ENCODE measurements at places on chromosomes 3 and 15.

DNA sequence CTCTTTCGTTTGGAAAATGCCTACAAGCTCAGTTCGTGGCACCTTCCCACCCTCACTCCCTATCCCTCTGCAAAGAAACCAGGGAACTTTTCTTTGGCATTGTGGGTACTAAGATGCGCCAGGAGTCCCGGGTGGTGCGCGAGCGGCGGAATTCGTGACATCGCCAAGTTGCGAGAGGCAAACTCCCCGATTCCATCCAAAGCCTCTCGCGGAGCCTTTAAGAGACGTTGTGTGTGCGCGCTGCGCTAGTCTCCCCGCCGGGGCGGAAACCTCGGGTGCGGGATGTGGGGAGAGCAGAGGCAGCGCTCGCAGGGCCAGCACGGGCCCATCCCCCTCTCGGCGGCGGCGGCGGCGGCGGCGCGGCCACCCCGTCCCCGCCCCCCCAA lies 443 bp upstream of the NR2F2 start:
- no peak for DNase-seq

DNA sequence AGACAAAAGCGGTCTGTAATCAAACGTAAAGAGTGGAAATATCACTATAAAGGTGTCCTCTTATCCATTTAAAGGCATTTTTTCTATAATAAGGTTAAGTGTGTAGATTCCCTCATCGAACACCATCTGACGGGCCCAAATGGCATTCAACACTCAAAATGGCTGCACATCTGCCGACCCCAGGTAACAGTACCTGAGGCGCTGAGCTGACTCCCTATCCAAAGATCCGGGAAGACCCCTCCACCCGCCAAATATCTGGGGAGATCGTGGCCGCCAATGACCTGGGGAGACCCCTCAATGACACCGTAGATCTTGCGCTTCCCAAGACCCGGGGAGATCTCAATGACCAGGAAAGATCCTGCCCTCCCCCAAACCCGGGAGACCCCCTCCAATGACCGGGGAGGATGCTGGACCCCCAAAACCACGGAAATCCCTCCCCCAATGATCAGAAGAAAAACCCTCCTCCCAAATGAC lies 476 bp downstream of the IP6K2 start:
- DNase-seq: peak; percentile 9

GRCh38 chr15:74642348-74642733 lies 26.7 kb downstream of the CLK3 start:
- no peak for DNase-seq

DNA sequence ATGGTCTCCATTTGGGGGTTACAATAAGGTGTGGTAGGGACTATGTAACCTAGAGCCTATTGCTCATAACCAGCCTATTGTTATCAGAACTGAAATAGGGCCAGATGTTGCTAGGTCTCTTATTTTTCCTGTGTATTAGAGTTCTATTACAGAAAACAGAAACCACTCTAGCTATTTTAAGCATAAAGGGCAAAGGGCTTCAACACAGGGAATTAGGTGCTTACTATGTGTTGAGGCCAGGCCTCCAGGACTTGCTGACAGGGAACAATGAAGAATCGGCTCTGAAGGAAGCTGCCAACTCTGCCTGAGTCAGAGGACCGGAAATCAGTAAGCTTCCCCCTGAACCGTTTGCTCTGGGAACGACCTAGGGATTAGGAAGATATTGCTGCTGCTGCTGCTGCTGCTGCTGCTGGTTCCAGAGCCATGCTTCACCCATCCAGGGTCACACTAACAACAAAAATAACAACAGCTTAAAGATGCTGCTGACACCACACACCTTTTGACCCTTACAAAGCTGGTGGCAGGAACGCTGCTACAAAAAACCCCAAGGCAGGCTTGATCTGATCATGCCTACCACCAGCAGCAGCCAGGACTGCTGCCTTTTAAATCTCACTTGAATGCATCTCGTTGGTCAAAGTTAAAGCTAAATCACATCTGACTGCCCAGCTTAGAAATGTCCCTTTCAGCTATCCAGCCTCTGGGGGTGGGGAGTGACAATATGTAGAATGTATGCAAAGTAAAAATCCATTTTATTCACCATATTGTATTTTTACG lies 276.9 kb upstream of the IL12A start:
- DNase-seq: no peak

- DNase-seq: no peak
These were observed 12.5 kb upstream of the CSPG4 start for GRCh38 chr15:75725006-75725718.

DNA sequence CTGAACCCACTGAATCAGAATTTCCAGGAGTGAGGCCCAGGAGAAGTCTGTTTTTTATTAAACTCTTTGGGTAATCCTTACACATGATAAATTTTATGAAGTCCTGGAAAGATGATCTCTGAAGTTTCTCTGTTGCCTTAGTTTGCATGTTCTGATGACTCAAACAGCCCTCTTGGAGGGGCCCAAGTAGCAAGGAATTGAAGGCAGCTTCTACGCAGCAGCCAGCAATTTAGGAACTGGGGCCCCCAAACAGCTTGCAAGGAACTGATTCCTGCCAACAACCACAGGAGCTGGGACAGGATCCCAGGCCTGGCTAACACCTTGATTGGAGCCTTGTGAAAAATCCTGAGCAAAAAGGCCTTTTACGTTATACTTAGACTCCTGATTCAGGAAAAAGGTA lies 5.4 kb upstream of the ACP3 start:
- DNase-seq: no peak

- no peak for DNase-seq
These were observed 265.2 kb downstream of the UACA start for GRCh38 chr15:70498096-70498626.

DNA sequence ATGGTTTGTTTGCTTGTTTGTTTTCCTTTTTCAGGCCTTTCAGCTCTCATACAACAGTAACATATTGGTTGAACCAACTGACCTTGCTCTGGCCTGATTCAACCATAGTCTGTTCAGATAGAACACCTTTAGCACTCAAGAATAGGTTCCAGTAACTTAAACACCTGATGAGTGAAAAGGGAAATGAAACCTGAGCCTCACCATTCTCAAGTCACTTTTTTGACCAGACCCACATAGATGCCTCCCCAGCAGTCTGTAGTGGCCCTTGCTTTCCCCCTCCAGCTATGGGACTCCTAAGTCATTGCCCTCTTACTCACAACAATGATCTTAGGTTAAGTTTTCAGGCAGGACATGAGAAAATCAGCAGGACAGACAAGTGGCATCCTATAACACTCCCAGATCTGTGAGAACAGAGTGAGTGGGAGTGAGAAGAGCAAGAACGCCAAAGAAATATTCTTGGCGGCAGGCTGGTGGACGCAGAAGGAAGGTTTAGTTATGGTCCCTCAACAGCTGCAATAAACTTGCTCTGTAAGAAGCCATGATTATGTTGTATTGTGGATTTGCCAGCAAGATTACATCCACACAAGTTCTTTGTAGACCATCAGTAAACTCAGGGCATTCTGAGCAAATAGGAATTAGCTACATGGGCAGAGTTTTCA lies 367.5 kb downstream of the MECOM start:
- DNase-seq: no peak
